Psoas muscle (tissue), 8 donors: ENCODE measurements at places on chromosomes 5 and 9.

DNA sequence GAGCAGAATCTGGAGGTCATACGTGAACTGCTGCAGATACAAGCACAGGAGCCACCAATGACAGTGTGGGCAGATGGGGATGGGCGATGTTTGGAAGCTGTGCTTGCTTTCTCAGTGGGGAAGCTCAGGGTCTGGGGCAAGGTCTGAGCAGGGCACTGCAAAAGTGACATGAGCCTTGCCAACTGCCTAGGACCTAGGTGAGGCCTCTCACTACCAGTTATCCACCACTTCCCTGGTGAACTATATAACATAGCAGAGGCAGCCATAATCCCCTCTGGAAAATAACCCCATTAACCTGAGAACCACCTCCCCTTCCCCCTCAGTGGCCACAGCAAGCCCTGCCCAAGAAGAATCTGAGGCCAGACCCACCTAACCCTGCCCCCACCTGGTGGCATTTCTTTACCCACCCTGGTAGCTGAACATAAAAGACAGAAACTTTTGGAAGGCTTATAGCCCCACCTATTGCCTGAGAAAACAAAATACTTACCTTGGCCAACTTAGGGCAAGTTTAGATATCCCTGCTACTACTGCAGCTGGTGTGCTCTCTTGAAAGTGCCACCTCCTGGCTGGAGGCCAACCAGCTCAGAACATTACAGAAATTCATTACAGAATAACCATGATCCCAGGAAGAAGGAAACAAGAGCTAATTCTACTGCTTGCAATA lies 18.8 kb upstream of the SPEF2 start:
- no peak for DNase-seq

DNA sequence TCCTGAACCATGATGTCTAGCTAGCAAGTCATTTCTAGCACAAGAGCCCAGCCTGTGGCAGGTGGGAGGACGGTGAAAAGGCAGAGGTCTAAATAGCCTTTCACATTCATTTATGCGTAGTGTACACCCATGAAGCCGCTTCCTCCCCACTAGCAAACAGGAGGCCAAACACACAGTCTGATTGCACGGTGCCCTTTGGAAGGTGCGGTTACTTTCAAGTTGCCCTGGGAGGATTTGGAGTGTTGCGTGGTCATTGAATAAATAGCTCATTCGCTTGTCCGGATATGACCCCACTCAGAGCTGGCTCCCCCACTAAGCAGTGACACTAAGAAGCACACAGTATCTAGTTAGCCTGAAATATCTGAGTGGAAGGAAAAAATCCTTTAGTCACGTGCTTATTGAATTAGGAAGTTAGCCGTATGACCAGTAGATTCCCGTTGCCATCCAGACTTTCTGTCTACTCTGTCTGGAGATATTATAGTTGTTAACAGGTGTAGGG lies 664 bp upstream of the ARSB start:
- DNase-seq: peak; percentile 54

DNA sequence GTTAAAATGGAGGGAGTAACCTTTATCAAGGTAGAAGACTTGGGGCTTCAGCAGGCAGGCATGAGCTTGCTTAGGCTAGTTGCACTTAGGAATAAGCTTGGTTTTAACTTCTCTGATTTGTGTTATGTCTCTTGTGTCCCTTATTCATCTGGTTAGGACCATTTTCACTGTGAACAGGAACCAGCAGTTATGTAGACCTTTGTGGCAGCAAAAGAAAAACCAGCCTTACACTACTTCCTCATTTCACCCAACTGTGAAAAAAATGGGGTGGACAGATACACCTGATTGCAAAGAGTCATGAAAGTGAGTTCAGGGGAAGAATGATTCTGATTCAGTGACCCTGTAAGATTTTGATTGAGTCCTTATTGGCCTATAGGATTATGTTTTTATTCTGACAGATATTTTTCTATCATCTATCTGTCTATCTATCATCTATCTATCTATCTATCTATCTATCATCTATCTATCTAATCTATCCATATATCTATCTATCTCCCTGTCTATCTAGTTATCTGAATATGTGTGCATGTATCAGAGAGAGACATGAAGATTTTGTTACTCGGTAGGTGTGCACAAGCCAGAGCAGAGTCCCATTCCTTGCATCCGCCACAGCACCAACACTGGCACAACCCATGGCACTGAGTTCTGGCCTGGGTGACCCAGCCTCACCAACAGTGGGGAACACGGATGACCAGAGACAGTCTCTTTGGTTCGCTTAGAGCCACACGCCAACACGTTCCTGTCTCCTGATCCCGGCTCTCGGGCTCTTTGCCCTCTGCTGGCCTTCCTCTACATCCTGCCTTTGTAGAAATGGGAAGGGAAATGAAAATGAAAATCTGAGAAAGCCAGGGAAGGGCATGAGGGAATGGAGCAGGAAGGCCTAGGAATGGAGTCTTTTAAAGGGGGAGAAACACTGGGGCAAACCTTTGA lies 1.3 kb upstream of the ZNF366 start:
- DNase-seq: no peak

DNA sequence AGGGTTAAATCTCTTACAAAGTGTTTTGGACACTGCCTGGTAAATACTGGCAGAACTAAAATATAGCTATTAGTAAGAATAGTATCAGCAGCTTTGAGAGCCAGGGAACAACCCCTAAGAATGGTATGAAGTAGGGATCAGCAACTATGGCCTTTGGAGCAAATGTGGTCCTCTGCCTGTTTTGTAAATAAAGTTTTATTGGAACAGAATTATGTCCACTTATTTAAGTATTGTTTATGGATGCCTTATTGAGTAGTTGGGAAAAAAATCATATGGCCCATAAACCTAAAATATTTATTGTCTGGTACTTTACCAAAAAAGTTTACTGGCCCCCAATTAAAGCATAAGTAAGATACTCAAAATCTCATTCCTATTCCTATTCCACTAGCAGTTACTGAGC lies 182.2 kb downstream of the PALM2AKAP2 start:
- DNase-seq: no peak

- no peak for DNase-seq
Observed at GRCh38 chr5:82354543-82354942, 76.4 kb upstream of the RPS23 start.

GRCh38 chr9:133320421-133320881 lies 15.5 kb downstream of the SURF6 start:
- no peak for DNase-seq

DNA sequence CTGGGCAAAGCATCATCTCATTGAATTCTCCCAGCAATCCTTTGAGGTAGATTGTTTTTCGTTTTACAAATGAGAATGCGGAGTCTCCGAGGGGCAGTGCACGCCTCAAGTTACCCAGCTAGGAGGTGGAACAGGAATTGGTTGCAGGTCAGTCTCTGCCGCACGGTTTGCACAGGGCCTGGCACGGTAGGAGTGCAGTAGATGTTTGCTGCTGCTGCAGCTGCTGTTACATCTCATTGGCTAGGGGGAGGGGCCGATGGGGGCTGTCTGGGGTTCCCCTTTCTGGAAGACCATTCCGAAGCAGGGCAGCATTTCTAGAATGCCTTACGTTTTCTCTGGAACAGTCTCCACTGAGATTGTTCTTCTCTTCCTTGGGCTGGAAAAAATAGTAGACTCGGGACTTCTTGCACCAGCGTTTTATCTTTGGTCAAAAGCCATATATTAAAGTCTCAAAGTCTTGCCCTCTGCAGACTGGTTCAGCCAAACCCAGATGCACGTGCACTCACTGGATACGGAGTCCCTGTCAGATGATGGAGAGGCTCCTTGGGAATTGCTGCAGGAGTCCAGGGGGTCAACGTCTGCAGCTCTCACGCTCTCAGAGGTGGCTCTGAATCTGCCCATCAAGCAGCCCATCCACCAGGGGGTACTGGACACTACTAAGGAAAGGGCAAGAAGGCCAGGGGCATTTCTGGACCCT lies 1.2 kb downstream of the USP20 start:
- DNase-seq: no peak

- DNase-seq: no peak
Observed at GRCh38 chr9:113205432-113205831, 15.6 kb downstream of the FKBP15 start.

- DNase-seq: no peak
Observed at GRCh38 chr5:17477573-17478265, 20.3 kb upstream of the TAF11L2 start.

DNA sequence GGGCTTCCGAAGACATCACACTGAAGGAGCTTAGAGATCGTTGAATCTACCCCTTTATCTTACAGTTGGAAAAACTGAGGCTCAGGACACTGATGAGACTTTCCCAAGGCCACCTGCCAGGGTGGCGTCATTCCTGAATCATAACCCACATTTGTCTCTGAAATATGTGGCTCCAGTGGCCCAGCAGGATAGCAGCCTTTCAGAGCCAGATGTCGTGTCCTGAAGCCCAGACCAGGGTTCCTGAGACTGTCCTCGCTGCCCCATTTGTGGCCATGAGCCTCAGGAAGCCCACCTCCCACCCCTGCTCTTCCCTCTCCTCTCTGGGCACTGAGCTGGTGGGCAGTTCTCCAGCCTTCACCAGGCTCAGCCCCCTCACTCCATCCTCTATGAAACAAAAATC lies 2.4 kb downstream of the HMCN2 start:
- peak; percentile 74 for DNase-seq

DNA sequence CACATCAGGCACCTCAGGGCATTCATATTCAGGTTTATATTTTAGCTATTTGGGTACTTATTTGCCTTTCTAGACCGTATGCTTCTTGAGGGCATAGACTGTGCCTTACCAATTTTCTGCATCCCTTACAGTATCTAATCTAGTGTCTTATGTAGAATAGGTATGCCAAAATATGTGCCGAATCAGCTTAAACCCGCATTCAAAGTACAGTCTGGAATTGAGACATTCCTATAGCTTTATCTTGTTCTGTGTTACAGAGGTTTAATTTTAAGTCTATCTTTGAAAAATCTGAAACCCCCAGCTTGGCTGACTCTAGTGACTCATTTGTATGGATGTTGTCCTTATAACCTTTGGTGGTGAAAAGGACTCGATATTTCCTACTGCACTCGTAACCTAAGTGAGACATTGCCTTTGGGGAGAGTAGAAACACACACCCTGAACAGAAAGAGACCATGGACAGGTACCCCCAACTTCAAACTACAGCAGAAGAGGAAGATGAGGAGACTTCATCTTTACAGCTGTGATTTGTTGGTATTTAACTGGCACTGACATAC lies 27.0 kb upstream of the TMOD1 start:
- no peak for DNase-seq

GRCh38 chr5:981456-981855 lies 27.1 kb upstream of the NKD2 start:
- no peak for DNase-seq

DNA sequence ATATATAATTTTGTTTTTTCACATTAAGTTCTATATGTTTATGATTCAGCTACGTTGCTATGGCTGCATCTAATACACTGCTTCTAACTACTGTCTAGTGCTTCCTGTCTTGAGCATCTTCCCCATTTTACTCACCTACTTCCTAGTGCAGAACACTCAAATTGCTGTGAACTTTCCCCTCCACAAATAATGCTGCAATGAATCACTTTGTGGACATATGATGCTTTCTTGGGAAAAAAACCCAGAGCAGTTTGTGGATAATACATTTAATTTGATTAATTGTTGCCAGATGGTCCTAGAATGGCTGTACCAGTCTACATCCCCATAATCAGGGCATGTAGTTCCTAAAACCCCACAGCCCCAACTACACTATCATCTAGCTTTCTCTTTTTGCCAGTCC lies 18.5 kb downstream of the CD180 start:
- DNase-seq: no peak

DNA sequence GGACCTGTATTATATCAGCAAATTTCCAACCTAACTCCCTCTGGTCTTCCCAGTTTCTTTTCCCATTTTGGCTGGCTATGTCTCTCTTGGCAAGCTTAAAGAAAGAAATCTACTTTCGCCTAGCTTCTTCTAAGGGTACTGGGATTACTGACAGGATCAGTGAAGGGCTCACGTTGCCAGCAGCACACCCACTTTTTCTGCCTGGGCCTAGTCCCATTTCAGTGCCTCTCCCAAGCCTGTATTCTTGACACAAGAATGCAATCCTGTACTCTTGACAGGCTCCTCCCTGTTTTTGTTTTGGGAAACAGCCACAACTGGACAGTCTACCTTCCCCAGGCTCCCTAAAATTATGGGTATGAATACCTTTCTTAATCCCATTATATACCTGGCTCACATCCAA lies 170.5 kb downstream of the EPB41L4A start:
- DNase-seq: no peak

DNA sequence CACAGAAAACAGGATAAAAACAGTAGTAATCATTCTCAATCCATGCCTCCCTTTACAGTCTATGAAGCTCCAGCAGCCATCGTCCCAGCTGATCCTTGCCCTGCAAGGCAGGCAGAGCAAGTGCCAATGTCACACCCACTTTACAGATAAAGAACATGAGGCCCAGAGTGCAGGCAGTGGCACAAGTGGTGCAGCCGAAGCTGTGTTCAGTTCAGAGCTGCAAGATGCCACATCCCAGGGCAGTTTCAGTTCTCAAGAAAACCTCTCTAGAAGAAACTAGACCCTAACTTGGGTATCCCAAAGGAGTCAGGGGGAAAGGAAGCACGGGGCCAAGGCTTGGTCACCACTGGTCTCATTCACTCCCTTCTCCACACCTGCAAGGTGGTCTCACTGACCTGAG lies 34.6 kb upstream of the CPLX2 start:
- DNase-seq: peak; percentile 18

DNA sequence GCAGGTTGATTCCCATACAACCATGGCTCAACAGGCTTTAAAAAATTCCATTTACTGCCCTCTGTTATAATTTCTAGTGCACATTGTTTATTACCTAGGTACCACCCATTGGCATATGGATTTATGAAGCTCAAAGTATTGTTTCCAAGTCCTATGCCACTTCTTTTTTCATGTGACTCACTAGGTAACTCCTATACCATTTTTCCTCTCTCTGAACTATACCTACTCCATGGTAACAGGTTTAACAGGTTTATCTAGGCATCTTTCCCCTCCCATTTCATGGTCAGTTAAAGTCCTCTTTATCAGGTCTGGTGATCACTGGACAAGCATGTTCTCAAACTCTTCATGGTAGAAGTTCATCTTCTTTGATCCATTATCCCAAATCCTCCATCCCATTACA lies 49.6 kb upstream of the ABCA1 start:
- no peak for DNase-seq

- DNase-seq: no peak
Observed at GRCh38 chr5:2697041-2697440, 54.4 kb downstream of the IRX2 start.

- no peak for DNase-seq
Observed at GRCh38 chr5:138018849-138019248, 14.0 kb downstream of the FAM13B start.

DNA sequence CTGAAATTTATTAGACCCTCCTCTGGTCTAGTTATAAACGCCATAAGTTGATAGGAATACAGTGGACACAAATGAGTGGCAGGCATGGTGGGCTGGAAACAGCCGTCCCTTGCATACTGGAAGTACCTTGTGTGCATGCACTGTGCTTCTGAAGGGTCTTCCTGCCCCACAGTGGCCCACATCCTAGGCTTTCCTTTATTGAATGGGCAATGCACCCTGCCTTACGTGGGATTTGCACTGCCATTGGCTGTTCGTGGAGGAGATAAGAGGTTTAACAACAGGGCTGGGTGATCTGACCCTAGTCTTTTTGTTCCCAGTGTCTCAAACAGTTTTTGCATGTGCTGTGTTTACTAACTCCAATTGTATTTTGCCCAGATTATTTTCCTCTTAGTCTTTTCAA lies 480.8 kb downstream of the GADD45G start:
- no peak for DNase-seq

- no peak for DNase-seq
Observed at GRCh38 chr5:73104326-73104725, 16.0 kb upstream of the TMEM171 start.

GRCh38 chr5:17249029-17249634 lies 31.7 kb downstream of the BASP1 start:
- DNase-seq: no peak

- no peak for DNase-seq
Observed at GRCh38 chr9:93316726-93317494, 133.0 kb downstream of the WNK2 start.
